B cell (primary cell): ENCODE measurements at places on chromosomes 1 and 21. TPM values are rescaled to one million over a fixed set of nuclear protein-coding genes. Genes with fewer than 3 reads are reported as not detected.
A peak's percentile ranks its signal among the peaks of the same experiment; 100 is the strongest.

DNA sequence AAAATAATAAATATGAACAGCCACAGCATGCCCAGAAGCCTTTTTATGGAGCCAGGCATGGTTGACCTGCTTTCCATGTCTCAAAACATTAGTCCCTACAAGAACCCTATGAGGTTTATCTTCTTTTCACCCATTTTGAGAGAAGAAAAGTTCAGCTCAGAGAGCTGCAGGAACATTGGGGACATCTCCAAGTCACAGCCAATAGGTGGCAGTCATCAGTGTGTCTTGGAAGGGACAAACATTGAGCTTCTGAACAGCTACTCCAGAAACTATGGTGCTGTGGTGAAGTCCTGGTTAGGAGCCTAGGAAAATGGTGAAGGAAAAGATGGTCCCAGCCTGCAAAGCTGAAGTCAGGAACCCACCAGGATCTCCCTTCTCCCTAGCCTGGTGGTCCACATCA, 73.6 kb downstream of the JMJD4 start:
- no peaks in the 10 kb centered on the region for H3K4me1 ChIP-seq
- H3K27ac ChIP-seq, result no peak overlapping the region
- H3K4me3 ChIP-seq, result no peak overlapping the region
- H3K27me3 ChIP-seq, result no peaks in the 10 kb centered on the region

DNA sequence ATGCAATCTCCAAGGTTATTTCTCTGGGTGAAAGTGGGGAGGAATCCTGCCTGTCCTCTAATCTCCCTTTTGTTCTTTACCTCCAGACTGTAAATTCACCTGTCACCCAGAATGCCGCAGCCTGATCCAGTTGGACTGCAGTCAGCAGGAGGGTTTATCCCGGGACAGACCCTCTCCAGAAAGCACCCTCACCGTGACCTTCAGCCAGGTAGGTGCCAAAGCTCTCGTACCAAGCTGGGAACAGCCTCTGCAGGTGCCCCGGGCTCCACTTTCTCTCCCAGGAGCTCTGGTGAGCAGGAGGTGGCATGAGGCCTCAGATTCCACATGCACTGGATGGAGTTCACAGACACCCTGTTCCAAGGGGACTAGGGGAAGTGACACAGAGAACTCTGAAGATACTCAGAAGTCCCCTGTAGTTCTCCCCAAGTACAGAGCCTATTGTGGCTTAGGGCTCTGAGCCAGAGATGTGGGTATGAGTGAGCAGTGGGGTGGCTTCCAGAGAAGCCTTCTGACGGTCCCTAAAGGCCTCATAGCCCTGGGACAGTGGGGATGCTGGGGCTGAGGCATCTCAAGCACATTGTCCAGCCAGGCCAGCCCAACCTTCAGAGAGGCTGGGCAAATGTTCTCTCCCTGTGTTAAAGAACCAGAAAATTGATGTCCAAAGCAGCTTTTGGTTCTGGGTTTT, 30.9 kb downstream of the RASSF5 start:
- no peaks in the 10 kb centered on the region for H3K27me3 ChIP-seq
- DNase-seq, result no peak
- no peak overlapping the region for H3K27ac ChIP-seq
- H3K36me3 ChIP-seq, result no peaks in the 10 kb centered on the region
- H3K4me3 ChIP-seq, result no peak overlapping the region

DNA sequence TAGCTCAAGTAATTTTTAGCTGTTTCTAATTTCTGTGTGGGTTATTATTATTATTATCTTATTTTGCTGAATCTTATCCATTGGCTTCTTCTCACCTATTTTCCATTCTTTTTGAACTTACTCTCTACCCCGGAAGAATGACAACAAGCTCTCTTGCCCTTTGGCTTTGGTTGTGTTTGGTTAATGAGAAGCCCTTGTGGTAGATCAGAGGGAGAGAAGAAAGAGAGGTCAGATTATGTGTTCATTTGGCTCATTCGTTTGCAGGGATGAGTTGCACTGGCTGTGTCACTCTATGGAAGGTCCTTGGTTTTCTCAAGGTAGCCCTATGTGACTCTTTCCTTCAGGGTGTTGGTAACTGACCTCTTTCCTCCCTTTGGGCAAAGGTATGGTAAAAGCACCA, 391.9 kb downstream of the LMO4 start:
- H3K27me3 ChIP-seq, result no peaks in the 10 kb centered on the region
- H3K27ac ChIP-seq, result no peak overlapping the region
- H3K4me3 ChIP-seq, result no peak overlapping the region
- H3K4me1 ChIP-seq, result no peaks in the 10 kb centered on the region

- H3K4me3 ChIP-seq, result no peak overlapping the region
- DNase-seq, result peak; percentile 6
- H3K27ac ChIP-seq, result no peak overlapping the region
- H3K36me3 ChIP-seq, result no peaks in the 10 kb centered on the region
Measured at GRCh38 chr1:97668945-97669344, 251.9 kb downstream of the DPYD start.

- H3K36me3 ChIP-seq, result no peaks in the 10 kb centered on the region
- H3K4me3 ChIP-seq, result no peak overlapping the region
- no peaks in the 10 kb centered on the region for H3K4me1 ChIP-seq
Measured at GRCh38 chr21:31993826-31994825, 121.3 kb downstream of the HUNK start.

Gene SMPDL3B
- total RNA-seq, result not detected in 2 replicates
